ENCODE measurements at places on chromosomes 1 and 21. TPM values are rescaled to one million over a fixed set of nuclear protein-coding genes. Genes with fewer than 3 reads are reported as not detected.

GRCh38 chr21:44892536-44893277, 19.2 kb upstream of the PTTG1IP start:
- DNase-seq: peak; percentile 67

GRCh38 chr1:27487966-27488884, 1.7 kb downstream of the WASF2 start:
- no peak for DNase-seq

GRCh38 chr1:223016890-223017289, 126.2 kb downstream of the TLR5 start:
- DNase-seq: no peak

DNA sequence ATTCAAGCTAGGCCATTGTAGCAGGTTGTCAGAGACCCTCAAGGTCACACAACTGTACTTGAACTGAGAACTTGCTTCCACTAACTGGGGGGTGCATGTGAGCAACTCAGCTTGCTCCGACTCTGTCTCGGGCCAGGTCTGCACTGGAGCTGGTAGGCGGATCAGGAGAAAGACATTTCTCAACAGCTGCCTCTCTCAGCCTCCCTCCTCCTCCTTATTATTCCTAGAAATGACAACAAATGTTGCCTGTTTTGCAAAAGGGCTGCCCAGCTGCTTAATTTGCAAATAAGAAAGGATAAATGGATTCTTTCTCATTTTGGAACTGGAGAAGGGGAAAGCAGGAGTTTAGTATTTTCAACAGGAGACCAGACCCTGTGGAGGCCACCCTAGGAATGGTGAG, 140.5 kb downstream of the RHOU start:
- no peak for DNase-seq

DNA sequence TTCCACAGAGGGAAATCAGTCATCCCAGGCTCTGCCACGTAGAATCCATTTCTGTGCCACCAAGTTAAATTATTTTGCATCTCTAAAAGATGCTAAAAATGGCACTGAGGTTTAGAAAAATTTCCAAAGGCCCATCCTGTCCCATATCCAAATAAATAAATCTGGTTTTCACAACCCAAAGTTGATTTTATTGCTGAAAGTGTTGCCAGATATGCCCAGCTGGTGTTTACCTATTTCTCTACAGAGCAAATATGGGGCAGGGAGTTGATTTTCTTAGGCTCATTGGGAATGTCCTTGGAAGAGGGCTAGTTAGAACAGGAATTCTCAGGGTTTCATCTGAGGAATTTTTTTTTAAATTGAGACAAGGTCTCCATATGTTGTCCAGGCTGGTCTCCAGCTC, 19.0 kb downstream of the MAP1LC3C start:
- no peak for DNase-seq

DNA sequence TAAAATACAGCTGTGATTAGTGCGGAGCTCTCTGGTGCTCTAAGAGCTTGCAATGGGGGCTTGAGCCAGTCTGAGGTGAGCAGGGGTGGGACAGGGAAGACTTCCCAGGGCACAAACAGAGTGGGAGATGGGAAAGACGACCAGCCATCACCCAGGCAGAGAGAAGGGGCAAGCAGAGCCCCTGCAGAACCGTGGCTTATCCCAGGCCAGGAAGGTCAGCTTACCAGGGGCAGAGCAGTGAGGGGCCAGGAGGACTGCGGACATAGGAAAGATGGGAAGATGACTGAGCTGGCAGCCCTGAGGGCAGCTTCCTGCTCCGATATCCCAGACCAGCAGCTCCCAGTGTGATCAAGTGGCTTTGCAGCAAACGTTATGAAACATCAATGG, 55.4 kb upstream of the IFFO2 start:
- DNase-seq: no peak

DNA sequence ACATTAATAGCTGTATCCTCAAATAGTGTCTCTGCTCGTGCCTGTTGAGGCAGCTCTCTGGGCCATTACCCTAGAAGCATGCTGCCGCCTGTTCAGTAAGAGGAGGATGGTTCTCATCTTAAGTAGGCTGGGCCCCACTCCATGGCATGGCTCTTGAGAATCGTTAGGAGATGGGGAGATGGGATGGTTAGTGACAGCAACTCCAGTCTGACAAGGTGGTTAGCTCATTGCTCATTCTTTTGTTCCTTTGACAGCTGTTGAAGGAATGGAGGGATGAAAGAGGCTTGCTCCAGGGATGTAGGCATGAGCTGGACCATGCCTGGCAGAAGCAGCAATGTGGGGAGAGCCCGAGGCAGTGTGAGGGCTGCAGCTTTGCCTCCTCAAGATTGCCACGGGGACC, 68.2 kb downstream of the MAP10 start:
- DNase-seq: no peak

DNA sequence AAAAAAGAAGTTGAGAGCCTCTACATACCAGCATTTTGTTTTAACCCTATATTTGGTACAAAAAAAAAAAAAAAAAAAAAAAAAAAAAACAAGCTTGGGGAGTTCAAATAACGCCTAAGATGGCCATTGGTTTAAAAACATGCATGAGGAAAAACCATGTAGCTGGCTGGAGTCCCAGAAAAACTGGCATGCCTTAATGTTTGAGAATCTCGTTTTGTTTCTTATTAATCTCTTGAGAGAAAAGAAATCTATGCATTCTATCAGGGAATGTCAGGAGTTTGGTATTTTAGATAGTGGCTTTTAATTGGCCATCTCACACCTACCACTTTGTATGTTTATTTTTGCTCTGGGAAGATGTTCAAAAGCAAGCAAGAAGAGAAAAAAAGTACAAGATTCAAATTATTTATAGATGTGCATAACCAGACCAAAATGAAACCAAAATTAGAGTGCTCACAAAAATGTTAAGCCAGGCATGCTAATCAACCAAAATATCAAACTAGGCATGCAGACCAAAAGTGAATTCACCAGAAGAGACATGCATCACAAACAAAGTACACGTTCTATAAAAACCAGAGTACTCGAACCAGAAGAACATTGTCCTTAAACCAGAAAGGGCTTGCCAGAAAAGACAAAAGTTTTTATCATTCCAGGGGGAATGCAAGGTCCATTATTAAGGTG, 156.6 kb downstream of the AK5 start:
- DNase-seq: no peak

DNA sequence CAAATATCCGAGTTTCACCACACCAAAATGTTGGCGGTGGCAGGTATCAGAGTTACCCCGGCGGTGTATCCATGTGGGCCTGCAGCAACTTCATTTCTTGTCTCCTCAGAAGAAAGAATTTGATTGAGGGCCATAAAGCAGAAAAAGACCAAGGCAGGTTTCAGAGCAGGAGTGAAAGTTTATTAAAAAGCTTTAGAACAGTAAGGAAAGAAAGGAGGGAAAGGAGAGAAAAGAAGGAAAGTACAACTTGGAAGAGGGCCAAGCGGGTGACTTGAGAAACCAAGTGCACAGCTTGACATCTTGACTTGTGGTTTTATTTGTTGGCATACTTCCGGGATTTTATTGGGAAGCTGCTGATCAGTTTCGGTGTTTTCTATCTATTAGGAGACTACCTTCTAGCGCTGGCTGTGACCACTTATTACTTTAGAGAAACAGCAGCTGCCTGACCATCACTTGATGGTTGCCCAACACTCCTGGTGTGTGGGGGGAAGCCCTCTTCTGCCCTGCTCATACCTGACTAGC, 75.5 kb upstream of the RAB3GAP2 start:
- no peak for DNase-seq

GRCh38 chr1:208486677-208487076, 242.5 kb upstream of the PLXNA2 start:
- no peak for DNase-seq

- DNase-seq: no peak
These were observed 50.2 kb upstream of the TIAM1 start for GRCh38 chr21:31394309-31394708.

GRCh38 chr1:93518516-93518915, 70.6 kb downstream of the FNBP1L start:
- DNase-seq: no peak

- DNase-seq: peak; percentile 28
These were observed 21.1 kb downstream of the FYB2 start for GRCh38 chr1:56798053-56798471.

DNA sequence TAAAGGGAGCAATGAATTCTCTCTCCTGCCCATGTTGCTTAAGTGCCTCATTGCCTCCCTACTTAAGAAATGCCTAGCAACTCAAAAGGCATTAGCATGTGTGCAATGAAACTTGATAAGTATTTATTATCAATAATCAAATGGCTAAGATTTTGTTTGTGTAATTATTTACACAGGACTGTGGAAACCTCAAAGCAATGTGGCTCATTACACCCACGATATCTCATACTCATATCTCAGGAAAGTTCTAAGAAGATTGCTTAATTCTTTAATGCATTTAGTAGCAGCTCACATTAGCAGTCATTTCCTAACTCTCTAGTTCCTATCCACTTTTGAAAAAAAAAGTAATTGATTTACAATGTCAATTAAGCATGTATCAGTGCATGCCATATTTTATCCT, 253.3 kb downstream of the DUSP10 start:
- DNase-seq: no peak

GRCh38 chr1:46036894-46037839, 95.3 kb downstream of the PIK3R3 start:
- peak; percentile 82 for DNase-seq

- DNase-seq: no peak
These were observed 7.1 kb downstream of the PSRC1 start for GRCh38 chr1:109275706-109276345.

DNA sequence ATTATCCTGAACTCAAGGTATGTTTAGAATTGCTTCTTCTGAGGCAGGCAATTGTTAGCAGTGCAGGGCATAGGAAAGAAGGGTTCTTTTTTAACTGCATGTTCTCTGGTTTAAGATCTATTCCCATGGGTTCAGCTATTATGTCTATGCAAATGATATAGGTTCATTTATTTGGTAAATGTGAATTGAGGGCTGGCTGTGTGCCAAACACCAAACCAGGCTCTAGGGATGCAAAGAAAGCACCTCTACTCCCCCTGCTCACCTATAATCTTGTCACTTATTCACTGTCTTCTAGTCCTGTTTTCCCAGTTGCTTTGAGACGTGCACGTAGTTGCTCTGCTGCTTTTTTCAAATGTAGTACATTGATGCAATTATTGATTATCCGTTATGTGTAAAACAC, 691 bp upstream of the KIFAP3 start:
- DNase-seq: no peak

- no peak for DNase-seq
These were observed 164.6 kb downstream of the RASAL2 start for GRCh38 chr1:178258536-178258935.

- DNase-seq: no peak
These were observed 13.7 kb upstream of the LBR start for GRCh38 chr1:225441314-225442122.

DNA sequence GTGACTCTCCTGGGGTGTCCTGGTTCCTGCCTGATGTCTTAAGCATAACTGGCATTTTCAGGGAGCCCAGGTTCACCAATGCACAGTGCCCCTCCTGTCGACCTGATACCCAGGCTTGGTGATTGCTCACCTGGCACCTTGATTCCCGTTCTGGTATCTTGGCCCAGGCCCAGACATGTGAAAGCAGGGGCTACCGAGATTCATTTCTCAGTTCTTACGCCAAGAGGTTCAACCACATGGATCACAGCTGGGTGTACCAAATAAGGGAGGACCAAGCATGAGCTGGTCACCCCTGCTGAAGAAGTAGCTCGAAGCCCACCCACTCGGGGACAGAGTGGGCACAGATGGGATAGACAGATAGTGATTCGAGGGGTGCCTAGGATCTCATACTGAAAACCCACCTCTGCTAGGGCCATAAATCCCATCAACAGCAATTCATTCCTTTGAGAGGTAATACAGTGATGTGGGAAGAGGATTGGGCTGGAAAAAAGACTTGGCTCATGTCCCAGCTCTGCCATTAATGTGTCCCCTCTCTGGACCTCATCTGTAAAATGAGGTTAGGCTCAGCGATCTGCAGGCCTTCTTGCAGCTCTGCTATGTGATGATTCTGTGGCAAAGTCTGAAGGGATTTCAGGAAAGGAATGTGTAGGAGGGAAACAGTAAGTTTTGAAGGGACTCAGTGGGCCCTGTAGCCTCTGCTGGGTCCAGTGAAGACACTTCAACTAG, 2.7 kb downstream of the EPHX1 start:
- no peak for DNase-seq

GRCh38 chr1:154155251-154155650, 378 bp upstream of the NUP210L start:
- DNase-seq: no peak

GRCh38 chr21:17889171-17889570, 70.0 kb upstream of the C21orf91 start:
- DNase-seq: no peak

DNA sequence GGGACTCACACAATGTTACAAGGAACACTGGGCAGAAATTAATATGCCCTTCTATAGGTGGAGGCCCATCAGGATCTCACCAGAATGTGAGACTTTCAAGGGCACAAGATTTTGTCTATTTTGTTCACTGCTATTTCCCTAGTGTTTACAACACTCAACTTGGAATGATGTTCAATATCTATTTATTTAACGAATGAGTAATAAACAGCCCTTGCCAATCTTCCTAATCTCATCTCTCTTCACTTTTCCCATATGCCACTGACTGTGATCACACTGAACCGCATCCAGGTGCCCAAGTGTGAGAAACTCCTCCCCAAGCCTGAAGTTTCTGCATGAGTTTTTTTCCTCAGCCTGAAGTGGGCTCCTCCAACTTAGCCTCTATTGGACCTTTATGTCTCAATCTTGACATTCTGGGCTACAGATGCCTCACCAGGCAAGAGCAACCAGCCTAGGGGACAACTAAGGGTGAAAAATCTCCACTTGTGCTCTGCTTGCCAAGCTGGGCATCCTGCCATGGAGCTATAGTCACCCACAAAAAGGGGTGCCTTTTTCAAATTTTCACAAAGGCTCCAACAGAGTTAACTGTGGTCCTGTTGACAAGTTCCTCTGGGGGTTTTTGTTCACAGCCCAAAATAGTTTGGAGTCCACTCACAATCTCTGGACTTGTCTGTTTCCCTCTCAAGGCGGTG, 105.6 kb downstream of the PLPP3 start:
- DNase-seq: peak; percentile 7

DNA sequence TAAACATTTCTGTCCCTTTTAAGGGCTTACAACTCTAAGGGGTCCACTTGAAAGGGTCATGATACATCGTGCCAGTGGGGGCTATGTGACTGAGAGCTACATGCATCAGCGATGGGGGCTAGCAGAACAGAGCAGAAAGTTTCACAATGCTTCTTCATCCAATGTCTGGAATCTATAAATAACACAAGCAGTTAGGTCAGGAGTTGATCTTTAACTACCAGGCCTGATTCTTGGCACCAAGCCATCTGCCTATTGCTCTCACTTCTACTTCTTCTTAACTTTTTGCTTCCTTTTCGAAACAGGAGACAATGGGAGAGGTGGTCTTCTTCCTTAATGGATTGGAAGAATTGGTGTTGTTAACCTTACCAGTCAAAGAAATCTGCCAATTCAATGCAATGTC, 410.0 kb downstream of the TGFB2 start:
- DNase-seq: no peak

PPIE gene
- total RNA-seq: 19.4 TPM

SPATA21 gene
- not detected for total RNA-seq

MFN2 gene
- 36.8 TPM for total RNA-seq

SELE gene
- total RNA-seq: 7.3 TPM

CAPN8 gene
- total RNA-seq: not detected

BCAN gene
- 106 TPM for total RNA-seq

LPAR3 gene
- total RNA-seq: 0.27 TPM

LDLRAD1 gene
- not detected for total RNA-seq

IVL gene
- not detected for total RNA-seq
